ENCODE measurements at places on chromosomes 3 and 15.
A peak's percentile ranks its signal among the peaks of the same experiment; 100 is the strongest.

DNA sequence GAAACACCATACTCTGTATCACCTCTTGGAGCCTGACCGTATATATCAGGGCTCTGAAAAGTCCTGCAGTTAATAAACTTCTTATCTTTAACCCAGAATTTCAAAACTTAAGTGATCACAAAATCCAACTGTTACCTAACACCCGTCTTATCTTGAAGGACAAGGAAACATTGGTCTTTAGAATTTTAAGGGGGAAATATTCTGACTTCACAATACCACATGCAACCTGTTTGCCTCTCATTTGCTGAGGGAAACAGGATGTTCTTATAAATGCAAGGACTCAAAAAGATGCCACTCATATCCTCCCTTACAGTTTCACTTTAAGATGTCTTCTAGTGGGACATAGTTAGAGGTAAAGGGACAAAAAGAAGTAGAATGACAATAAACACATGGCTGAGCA lies 67.9 kb downstream of the CRTC3 start:
- DNase-seq = no peak

DNA sequence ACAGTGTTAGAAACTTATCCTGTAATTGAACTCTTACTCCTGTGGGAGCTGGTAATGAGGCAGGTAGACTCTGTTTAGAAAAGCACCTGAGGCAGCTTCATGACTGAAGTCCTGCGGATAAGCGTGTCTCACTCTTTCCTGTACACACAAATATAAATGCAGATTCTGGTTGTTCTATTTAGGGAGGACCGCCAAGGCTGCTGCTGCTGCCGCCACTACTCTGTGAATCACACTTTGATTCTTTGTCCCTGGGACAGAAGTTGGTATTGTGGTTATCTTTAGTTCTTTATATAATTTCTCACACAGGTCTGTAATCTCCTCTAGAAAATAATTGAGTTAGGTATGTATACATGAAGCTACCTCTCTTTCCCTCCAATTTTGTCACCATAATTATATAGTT lies 3.6 kb downstream of the LSAMP start:
- peak; percentile 54 for DNase-seq

DNA sequence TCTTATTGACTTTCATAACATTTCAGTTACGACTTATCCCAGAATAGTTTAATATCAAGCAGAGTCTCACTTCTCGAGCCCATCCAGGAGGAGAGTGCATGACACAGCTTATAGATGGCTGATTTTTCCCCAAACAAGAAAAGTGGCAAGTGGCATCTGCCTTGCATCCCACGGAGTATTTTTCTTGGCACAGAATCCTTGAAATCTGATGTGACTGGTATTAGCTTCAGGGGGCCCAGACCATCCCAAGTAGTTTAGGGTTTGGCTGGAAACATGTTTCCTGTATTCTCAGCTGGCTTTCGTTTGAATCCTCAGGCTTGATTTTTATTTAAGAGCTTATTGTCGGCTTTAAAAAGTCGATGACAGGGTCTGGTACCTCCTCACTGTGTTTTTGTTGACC lies 20.7 kb upstream of the FBXL22 start:
- no peak for DNase-seq

DNA sequence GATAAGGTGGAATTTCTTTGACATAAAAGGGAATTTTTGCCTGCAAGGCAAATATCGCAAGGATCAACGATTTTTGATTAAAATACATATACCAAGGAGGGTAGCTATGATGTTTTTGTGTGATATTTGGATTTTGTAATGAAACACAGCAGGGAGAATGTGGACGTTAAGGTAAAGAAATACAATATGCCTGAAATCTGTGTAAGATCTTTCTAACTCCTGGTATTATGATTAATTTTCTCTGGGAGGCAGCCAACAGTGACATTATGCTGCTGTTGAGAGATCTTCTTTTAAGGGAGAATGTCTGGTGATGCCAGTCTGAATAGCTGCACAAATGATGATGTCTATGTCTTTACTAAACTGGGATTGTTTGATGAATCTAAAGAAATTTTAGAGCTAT lies 972.2 kb downstream of the SQOR start:
- no peak for DNase-seq

DNA sequence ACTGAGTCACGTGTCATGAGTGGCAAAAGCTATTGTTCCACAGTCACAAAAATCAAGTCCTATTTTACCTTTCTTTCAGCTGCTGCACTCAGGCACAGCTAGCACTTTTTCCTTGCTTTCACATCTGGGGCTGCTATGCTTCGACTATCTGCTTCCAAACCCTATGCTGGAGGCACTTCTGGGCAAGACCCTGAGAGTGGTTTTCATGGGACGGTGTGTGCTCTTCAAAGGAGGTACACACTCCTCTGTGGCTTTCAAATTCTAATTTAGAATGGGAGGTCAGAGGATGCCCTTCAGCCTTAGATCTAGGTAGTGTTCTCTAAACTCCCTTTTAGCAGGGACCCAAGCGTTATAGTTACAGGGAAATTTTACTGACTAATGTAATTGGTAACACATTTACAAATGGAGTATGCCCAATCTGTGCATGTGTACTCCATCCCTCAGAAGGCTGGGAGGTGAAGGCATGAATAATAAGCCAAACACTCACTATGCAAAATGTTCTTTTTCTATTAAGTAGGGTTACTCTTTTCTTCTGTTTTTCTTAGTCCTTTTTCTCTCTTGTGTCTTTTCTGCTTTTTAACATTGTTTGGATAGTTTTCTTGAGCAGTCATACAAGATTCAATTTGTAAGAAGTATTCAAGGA lies 188.3 kb downstream of the LSAMP start:
- peak; percentile 19 for DNase-seq

DNA sequence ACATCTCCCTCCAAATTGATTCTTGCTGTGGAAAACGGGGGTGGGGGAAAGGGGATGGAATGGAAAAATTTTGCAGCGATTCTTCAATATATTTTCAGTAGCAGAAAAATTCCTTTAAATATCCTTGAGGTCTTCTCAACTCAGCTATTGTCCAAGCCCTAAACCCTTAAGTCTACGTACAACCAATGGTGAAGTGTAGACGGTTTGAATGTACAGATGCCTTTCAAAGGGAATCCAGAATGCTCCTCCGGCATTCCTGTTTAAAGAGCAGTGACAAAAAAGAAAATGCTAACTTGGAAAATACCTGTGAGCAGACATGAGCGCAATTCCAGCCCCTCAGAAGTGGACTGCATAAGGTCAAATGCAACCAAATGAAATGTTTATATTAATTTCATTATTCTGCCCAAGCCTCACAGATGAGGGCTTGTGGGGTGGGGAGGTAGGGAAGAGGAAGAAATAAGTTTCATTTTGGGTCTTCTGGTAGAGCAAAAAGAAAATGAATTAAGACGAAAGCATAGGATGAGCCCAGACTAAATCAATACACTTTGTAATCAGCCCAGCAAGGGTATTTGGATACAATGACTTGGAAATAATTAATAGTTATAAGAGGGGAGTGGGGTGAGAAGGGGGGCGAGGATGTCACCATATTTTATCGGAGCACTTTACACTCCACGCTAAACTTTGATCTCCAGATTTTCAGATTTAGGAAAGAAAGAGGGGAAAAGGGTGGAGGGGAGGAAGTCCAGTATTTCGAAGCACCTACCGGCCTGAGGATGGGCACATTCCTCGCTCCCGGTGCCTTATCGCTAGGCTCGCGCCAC lies 2.7 kb downstream of the FOXP1 start:
- peak; percentile 18 for DNase-seq

DNA sequence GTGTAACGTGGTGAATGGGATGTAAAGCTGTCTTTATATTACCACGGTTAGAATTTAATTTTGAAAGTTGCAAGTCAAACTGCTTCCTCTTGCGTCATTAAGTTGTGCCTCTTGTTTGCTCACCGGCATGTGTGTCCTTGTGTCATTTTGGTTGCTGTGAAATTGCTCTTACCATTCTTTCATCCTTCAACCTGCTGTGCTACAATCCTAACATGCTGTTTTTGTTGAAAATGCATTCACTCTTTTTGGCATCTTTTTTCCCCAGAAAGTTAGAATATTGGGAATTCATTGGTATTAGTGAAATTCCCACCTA lies 164.7 kb downstream of the PGPEP1L start:
- DNase-seq = no peak

GRCh38 chr3:150426292-150426691 lies 18.2 kb downstream of the TSC22D2 start:
- no peak for DNase-seq

- DNase-seq = peak; percentile 86
These were observed 43.6 kb downstream of the RLBP1 start for GRCh38 chr15:89177633-89178306.

GRCh38 chr3:61247191-61247590 lies 4.1 kb downstream of the FHIT start:
- DNase-seq = no peak

DNA sequence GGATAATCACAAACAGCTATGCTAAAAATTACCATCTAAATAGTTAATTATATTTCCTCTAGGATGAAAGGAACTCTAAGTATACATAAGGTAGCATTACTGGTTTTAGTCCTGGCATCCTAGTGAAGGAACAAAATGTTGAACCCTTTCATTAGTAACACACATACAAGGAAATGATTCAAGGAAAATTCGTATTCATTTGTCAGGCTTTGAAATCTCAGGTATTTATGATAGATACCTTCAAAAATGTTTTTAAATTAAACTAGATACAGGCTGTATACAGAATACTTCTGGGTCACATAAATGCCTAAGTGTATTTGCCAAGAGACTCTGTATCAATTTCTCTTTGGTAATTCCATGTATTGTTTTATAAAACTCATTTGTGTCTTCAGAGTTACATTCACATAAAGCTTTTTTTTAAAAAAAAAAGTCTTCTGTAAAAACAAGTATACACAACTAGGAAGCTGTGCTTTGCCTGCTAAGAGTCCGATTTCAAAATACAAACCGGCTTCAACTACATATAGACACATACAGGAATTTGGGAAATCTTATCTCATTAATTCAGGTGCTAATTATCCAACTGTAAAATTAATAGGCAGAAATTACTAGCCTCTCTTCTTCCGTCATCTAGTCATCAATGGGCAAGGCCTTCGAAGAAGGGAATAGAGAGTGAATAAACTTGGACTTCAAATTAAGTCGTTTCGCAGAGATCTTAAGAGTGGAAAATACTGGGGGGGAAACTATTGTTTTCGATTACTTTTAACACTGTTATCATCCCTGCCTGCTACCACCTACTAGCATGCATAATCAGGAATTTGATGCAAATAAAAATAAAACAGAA lies 1.3 kb downstream of the SECISBP2L start:
- peak; percentile 3 for DNase-seq

DNA sequence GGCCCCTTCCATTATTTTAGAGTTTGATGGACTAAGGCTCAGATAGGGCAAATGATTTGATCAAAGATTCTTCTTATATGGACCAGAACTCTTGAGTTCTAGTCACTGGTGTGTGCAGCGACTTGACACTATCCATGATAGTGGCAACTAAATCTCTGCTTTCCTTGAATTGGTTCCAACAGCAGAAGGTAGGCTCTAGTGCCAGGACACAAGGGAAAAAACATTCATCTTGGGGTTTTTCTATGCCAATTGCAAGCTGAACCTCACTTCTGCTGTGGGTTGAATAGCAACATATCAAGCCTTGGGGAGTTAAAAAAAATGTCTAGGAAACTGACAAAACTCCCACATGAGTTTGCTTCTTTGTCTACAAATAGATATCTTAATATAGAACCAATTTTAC lies 35.1 kb downstream of the CTXND1 start:
- peak; percentile 71 for DNase-seq

- DNase-seq = peak; percentile 81
These were observed 91.1 kb upstream of the KLF13 start for GRCh38 chr15:31235311-31236183.

GRCh38 chr3:4821975-4822374 lies 157.3 kb upstream of the BHLHE40 start:
- no peak for DNase-seq

GRCh38 chr15:100559330-100559729 lies 30.6 kb upstream of the CERS3 start:
- no peak for DNase-seq

- no peak for DNase-seq
These were observed 287.3 kb downstream of the UBE2E2 start for GRCh38 chr3:23490459-23490858.

- peak; percentile 76 for DNase-seq
These were observed 24.4 kb downstream of the SEC61A1 start for GRCh38 chr3:128076483-128077201.

GRCh38 chr3:96331341-96331740 lies 483.1 kb upstream of the EPHA6 start:
- DNase-seq = no peak

GRCh38 chr3:175149675-175150074 lies 290.5 kb downstream of the NAALADL2 start:
- peak; percentile 66 for DNase-seq

- DNase-seq = no peak
These were observed 7.3 kb upstream of the HEG1 start for GRCh38 chr3:125062904-125063618.

- DNase-seq = no peak
These were observed 9.3 kb downstream of the WWTR1 start for GRCh38 chr3:149648525-149648924.

- no peak for DNase-seq
These were observed 665 bp downstream of the FRMD4B start for GRCh38 chr3:69385123-69385722.

- no peak for DNase-seq
These were observed 26.0 kb downstream of the PLA2G4F start for GRCh38 chr15:42130246-42130986.

- DNase-seq = no peak
These were observed 147.0 kb upstream of the VEPH1 start for GRCh38 chr3:157650172-157650571.

DNA sequence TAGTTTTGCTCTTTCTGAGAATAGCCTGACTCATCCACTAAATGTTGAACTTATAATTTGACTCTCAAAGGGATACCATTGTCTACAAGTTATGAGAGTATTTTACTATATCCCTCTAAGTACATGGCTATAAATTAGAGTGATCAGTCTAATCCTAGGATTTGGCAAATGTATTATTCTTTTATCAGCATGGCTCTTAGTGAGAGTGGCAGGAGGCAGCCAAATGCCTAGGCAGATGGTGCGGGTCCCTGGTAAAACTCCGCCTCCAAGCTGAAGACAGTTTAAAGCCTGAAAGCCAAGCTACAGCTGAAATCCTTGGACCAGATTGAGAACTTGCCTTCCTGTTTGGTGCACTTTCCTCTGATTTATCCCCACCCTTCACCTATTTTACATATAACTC lies 631.8 kb downstream of the SQOR start:
- peak; percentile 80 for DNase-seq

DNA sequence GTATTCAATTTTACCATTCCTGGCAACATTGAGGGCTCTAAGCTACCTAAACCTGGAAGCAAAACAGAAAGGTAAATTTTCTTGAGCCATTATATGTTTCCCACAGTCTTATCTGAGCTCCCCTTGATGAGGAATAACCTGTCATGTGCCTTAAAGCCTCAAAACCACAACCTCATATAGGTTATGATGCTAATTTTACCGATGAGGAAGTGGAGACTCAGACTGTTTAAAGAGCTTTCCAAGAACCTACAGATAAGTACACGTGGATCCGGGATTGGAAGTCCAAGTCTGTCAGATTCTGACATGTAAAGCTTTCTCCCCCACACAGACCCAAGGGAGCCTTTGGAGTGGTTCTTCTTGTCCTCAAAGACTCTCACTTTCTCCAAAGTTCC lies 140.5 kb downstream of the SEMA6D start:
- no peak for DNase-seq
